NCI-H2029 treated with DMSO at 0.1 percent for 48 hours (cell line): ENCODE measurements at places on chromosomes 1 and 21.

GRCh38 chr1:199101139-199101538 lies 462.3 kb downstream of the PTPRC start:
- no peak for DNase-seq

- DNase-seq: no peak
Measured at GRCh38 chr1:164846731-164847691, 288.0 kb downstream of the PBX1 start.

DNA sequence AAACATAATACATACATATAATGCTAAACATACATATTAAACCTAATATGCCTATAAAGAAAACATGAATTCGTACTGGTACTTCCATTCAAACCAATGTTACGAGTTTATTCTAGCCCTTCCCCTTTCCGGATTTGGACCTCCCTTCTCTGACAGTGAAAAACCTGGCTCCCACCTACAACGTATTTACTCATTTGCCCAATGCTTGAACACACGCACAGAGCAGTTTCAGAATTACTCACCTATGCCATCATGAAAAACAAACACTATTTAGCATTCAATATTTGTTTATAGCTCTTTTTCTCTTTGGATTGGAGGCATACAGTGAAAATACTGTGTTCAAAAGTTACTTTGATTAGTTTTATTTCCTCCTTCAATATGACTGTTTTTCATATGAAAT lies 204.4 kb downstream of the LMX1A start:
- DNase-seq: no peak

GRCh38 chr1:83671586-83671985 lies 327.3 kb downstream of the TTLL7 start:
- no peak for DNase-seq

- peak; percentile 62 for DNase-seq
Measured at GRCh38 chr21:33412832-33413519, 9.8 kb downstream of the IFNGR2 start.

- no peak for DNase-seq
Measured at GRCh38 chr21:38742580-38743260, 63.0 kb upstream of the ETS2 start.

DNA sequence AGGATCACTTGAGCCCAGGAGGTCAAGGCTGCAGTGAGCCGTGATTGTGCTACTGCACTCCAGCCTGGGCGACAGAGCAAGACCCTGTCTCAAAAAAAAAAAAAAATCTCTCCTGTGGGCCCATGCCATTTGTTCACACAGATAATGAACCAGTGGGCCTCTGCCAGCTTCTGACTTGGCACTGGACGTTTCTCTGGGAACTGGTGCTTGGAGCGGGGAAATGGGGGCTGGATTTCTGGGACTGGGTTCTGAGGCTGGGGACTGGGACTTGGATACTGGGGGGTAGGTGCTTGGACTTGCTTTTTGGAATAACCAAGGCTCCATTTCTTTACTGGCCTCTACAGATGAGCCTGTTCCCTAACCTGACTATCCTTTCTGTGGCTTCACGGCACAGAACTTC lies 9.7 kb downstream of the IFI6 start:
- DNase-seq: no peak

- DNase-seq: peak; percentile 87
Measured at GRCh38 chr1:117562581-117563491, 43.0 kb upstream of the TENT5C start.

DNA sequence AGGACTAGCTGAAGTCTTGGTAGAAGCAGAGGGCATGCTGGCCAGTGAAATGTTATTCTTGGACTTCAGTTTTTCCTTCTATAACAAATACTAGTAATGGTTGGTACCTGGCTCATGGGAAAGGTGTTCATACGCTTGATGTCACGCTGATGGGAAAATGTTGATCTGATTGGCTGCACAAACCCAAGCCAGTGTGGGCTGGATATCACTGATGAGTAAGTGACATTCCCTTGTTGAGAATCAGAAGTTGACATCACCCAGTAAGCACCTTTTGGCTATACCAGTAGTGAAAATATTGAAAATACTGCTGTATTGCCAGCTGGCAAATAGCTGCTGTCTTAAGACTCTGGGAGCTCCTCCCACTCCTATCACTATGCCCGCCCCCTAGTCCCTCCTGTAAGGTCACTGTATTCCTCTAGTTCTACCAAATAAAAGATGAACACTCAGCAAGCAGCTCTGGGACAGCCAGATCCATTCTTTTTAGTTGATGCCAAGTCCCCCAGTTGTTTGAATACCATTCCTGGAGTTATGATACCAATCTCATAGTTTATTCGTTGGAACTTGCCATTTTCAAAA lies 168.2 kb downstream of the GRIK1 start:
- DNase-seq: no peak

DNA sequence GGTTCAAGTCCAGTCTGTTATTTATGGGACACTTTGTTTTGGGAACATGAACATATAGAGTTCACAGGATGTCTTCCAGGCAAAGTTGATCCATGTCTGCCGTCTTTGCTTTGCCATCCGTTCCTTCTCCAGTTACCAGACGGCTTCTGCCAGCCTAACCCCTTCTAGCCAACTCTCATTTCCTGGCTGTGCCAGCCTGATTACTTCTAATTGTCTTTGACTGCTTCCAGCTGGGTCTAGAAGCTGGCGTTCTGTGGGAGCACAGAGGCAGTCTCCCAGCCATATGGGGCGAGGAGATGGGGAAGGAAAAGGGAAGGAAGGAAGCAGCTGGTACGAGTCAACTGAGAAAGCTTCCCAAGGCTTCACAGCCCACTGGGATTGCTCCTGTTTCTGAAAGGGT lies 3.1 kb upstream of the HUNK start:
- no peak for DNase-seq

DNA sequence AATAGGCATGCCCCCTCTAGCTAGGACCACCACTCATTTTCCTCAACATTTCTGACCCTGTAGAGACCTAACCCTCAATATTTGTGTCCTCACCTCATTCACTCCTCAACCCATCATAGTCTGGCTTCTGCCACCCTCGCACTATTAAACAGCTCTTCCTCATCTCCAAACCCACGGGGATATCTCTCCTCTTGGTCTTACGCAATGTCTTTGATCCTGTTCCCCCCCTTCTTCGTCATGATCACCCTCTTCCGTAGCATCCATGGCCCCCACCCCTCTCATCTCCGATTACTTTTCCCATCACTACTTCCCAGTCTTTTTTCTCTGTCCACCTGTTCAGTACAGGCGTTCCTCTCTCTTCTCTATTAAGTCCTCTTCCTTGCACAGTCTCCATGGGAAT lies 51.7 kb upstream of the SPOCD1 start:
- no peak for DNase-seq

GRCh38 chr1:214503553-214503952 lies 47.8 kb downstream of the PTPN14 start:
- DNase-seq: no peak

- no peak for DNase-seq
Measured at GRCh38 chr21:18251065-18251464, 6.4 kb downstream of the CHODL start.

- no peak for DNase-seq
Measured at GRCh38 chr1:15441247-15441646, 3.0 kb downstream of the CTRC start.

GRCh38 chr1:198122693-198123092 lies 34.1 kb upstream of the NEK7 start:
- DNase-seq: no peak

GRCh38 chr1:172254521-172255222 lies 165.8 kb upstream of the C1orf105 start:
- no peak for DNase-seq

DNA sequence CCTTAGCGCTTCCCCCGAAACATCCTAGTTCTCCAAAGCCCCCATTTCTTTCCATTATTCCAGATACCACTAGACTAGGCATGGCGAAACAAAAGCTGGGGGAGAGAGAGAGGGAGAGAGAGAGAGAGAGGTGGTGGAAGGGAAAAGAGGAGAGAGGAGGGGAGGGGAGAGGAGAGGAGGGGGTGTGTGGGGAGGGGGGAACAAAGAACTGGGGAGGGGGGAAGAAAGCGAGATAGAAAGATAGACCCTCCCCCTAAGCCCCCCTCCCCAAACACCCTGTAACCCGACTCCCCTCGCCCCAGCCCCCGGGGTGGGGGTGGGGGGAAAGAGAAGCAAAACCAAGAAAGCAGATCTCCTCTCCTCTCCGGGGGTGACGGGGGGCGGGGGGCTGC lies 352 bp downstream of the MEX3A start:
- no peak for DNase-seq

GRCh38 chr1:26500488-26501175 lies 28.4 kb downstream of the HMGN2 start:
- peak; percentile 65 for DNase-seq

GRCh38 chr1:107739201-107739600 lies 225.8 kb downstream of the VAV3 start:
- no peak for DNase-seq

GRCh38 chr1:105934806-105935205 lies 1121.7 kb upstream of the PRMT6 start:
- no peak for DNase-seq

DNA sequence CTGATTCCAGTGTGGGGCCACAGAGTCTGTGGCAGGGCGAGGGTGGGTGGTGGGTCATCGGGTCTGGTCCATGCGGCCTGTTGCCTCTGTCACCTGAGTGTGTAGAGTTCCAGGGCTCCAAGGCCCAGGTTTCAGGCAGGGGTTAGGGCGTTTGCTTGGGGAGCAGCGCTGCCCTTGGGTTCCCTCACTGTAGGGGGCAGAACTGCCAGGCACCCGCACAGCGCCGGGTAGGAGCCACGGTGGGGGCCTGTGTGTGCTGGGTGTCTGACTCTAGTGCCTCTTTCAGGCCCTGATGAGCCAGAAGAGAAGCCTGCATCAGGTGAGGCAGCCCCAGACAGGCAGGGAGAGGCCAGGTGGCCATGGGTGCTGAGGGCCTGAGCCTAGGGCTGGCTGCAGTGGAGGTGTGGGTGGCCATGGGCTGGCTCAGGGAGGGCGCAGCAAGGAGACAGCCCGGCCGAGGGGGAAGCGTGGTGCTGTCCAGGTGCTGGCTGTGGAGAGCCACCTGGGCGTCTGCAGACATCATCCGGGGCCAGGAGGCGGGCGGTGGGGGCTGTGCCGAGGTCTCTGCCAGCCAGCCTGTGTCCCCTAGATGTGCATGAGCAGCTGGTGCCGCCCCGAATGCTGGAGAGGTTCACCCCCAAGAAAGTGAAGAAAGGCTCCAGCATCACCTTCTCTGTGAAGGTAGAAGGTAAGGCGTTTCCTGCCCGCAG lies 72.3 kb downstream of the TRIM11 start:
- no peak for DNase-seq

DNA sequence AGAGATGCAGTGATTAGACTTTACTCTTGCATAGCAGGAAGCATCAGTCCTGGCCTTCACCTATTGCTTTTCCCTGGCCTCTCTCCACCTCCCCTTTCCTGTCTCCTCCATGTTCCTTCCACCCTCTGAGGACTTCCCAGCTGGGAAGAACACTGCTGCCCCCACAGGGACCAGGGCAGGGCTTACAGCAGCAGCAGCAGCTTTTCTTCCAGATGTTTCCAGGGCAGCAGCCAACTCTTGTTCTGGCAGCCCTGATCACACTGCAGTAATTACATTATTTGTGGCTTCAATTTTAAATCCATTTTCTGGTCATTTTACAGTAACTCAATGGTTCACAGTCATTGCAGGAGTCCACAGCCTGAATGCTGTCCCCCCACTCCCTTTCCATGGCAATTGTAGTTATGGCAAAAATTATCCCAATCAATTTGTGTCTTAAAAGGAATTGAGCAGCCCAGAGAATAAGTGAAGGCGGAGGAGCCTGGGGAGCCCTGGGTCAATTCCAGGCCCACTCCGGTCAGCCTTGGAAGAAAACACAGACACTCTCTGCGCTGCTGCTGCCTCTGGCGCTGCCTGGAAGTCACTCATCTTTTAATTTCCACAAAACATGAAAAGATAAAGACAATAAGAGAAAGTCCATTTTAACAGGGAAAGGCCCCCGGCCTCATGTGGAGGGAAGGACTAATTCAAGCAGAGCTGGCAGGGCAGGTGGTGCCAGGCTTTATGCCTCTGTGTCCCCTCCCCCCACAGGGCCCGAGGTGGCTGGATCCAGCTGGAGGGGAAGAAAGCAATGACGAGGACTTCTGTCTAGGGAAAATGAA lies 148.6 kb downstream of the GRIK3 start:
- no peak for DNase-seq

GRCh38 chr1:227942021-227942715 lies 5.6 kb downstream of the WNT9A start:
- DNase-seq: no peak

DNA sequence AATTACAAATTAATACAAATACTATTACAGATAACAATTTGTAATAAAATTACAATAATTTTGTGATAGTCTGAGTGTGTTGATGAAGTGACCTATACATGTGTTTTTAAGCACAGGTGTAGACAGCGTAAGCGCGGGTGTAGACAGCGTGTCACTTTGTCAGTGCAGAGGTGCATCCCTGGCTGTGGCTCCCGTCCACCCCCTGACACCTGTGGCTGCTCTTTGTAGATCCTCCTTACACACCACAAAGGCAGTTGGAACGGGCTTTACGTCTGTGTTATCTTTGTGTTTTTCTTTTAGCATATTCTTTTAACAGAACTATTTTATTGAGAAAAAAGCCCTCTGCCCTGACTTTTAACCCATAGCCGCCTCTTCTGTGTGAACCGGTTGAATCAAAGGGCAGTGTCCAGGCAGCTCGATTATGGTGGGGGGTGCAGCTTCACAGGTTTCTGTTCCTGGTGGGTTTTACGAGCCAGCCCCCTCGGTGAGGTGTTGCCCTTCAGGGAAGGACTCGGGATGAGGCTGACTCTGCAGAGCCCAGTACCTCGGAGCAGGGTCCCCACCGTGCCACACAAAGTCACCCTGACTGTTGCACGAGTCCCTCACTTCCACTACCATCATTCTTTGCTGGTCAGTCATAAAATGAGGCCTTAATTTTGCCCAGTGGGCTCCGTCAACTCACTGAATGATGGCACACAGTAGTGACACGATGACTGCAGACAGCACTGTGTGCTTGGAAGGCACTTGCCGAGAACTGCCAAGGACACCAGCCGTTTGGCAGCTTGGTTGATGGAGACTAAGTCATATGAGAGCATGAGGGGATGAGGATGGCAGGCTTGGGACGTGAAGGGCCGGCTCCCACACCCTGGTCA lies 86.4 kb upstream of the COL6A1 start:
- DNase-seq: no peak
